ENCODE measurements at places on chromosomes 12 and 14.

GRCh38 chr14:90797919-90798318 lies 18.3 kb downstream of the TTC7B start:
- DNase-seq, result no peak

- peak; percentile 65 for DNase-seq
These were observed 37.5 kb downstream of the CHST11 start for GRCh38 chr12:104494137-104494792.

DNA sequence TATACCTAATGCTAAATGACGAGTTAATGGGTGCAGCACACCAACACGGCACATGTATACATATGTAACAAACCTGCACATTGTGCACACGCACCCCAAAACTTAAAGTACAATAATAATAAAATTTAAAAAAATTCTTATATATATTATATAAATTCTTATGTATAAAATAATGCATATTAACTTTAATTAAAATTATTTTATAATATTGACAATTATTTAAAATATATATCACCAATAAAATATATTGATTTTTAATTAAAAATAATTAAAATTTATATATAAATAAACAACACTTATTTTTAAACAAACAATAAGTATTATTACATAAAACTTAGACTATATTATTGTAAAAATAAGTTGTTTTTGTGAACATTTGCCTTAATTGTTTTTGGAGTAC lies 188.8 kb downstream of the SYT1 start:
- DNase-seq, result no peak

GRCh38 chr14:101625336-101626097 lies 64.2 kb downstream of the DIO3 start:
- no peak for DNase-seq

GRCh38 chr12:12534166-12534866 lies 28.3 kb downstream of the DUSP16 start:
- no peak for DNase-seq

GRCh38 chr12:40942326-40942725 lies 245.8 kb upstream of the PDZRN4 start:
- DNase-seq, result no peak

DNA sequence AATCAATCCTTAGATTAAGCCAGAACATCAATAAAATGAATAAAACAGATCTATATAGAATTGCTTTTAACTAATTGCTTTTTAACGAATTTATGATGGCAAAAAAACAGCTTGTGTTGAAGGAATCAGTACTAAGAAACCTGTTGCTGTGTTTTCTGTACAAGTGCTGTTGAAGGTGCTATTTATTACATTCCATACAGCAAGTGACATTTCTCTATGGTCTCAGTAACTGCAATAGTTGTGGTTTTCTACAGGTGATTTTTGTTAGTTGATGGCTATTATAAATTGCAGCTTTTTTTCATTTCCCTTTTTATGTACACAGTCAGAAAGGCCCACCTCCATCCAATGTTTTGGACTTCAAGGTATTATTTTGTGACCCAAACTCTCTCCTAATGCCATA lies 56.6 kb downstream of the SLC2A13 start:
- no peak for DNase-seq

DNA sequence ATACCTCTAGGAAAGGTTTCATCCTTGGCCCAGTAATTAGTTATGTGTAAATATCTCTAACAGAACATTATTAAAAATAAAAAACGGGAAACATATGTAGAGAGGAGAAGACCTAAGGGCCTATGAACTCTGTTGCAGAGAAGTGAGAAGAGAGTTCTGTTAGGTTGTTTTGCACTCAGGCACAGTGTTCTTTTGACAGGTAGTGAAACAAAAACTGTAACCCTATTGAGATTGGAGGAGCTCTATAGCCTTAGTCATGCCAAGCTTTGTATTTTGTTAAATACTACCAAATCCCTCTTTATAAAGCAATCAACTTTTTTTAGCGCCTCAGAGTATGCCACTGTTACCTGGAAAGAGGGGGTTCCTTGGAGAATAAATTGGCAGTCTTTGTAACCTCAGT lies 77.6 kb downstream of the CNTN1 start:
- DNase-seq, result no peak

GRCh38 chr14:71212093-71212492 lies 304.8 kb downstream of the PCNX1 start:
- DNase-seq, result no peak

- no peak for DNase-seq
These were observed 737.1 kb upstream of the FLRT2 start for GRCh38 chr14:84792722-84793410.

DNA sequence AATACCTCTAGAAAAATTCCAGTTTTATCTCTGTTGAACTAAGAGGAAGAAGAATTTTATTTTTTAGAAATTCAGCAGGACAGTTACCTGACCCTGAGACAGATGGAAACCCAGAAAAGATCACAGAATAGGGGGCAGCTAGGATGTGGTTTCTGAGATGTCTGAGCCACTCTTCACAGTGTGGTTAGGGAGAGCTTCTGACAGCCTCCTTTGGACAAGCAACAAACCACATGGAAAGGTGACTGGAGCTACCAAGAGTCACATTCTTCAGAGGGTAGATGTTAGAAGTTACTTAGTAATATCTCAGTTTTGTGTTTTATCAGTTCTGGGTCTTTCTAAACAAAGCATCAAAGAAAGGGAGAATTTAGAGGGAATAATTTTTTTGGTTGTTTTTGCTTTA lies 117.3 kb upstream of the NAP1L1 start:
- no peak for DNase-seq

GRCh38 chr14:30803185-30803584 lies 71.2 kb upstream of the COCH start:
- DNase-seq, result no peak
